ENCODE measurements at places on chromosomes 13 and 19.

GRCh38 chr19:55212447-55212846 lies 3.1 kb upstream of the PTPRH start:
- no peak for DNase-seq

GRCh38 chr19:48044561-48044960 lies 682 bp upstream of the CABP5 start:
- no peak for DNase-seq

DNA sequence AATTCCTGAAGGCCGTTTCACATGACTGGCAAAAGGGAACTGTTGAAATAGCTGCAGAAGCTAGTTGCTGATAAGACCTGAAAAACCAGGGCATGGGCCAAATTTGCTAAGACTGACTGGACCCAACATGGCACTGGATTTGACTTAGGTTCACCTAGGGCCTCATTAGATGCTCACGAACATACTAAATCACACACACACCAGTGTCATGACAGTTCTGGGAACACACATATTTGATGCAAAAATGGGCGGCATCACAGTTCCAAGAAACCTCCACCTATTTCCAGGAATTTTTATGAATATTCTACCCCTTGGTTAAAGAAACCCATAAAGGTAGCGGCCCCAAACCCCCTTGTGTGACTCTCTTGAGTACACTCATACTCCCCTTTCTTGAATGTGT lies 99.6 kb upstream of the OBI1 start:
- no peak for DNase-seq

DNA sequence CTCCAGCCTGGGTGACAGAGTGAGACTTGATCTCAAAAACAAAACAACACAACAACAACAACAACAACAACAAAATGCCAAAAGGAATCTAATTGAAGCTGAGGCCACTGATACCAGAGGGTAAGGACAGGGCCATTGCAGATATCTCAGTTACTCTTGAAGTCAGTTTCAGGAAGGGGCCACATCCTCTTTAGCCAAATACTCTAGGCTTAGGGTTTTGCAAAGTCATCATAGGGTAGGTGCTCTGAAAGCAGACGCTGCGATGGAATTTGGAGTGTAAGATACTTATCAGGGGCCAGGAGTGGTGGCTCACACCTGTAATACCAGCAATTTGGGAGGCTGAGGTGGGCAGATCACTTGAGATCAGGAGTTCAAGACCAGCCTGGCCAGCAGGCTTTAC lies 46.6 kb upstream of the UBAC2 start:
- DNase-seq = no peak

DNA sequence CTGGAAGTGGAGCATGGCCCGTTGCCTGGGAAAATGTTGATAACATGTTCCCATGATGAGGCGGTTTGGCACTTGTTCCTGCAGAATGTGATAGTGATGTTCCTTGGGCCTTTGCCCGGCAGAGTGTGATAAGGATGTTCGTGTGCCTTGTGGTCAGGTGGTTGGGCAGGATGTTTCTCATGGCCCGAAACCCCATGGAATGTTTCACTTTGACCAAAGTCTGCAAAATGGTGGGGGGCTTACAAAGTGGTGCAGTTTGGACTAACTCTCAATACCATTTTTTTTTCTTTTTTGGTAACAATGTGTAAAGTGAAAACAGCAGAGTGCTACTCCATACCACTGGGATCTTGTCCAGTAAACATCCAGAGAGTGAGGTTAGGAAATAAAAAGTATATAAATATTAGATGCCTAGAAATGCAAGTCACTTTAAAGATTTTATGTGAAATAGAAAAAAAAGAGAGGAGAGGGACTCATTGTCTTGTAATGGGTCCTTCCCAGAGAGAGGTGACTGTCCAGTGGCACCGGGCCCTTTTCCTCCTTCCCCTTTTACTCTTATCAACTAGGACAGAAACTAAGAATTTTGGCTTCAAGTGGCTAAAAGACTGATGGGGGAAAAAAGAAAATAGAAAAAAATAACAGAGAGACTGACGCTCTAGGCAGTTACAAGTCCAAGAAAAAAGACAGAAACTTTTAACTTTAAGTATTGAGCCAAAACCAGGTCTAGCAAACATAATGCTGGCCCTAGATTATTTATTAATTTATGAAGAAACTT lies 5.7 kb downstream of the FPR3 start:
- DNase-seq = no peak

DNA sequence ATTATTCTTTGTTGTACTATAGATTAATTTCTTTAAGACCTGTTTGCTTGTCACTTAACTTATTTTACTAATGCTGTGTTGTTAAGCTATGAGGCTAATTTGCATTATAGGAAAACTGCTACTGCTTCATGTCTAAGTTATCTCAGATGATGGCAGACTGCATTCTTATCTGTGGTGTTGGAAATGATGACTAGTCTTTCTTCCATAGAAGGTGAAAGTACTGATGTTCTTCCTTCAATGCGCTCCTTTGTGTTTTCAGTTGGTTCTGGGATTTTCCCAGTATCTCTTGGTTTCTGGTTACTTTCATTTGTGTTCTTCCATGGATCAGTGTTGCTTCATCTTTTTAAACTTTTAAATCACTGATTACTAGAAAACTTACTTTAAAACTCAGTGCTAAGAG lies 46.9 kb downstream of the TPP2 start:
- DNase-seq = no peak

DNA sequence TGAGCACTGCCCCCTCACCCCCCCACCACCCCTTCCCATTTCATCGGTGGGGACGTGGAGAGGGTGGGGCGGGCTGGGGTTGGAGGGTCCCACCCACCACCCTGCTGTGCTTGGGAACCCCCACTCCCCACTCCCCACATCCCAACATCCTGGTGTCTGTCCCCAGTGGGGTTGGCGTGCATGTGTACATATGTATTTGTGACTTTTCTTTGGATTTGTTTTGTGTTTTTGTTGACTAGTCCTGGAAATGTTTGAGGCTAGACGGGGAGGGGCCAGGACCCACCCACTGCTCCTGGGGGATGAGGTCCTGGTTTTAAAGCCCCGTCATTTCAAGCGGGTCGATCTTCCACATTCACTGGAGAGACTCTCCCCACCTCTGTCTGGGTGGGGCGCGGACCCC lies 3.0 kb upstream of the TEKTIP1 start:
- no peak for DNase-seq

DNA sequence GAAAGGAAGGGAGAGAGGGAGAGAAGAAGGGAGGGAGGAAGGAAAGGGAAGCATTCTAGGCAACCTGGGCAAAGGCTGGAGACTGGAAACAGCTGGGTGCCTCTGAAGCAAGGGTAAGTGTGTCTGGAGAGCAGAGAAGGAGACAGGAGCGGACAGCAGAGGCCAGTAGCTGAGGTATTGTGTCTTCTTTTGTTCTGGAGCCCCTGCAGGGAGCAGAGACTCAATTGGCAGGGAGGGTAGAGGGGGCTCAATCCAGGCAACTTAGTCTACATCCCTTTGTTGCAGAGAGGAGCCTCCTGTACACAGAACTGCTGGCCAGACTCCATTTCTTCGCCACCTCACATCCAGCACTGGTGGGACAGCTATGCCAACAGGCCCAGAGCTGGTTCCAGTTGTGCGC lies 53.2 kb downstream of the NWD1 start:
- DNase-seq = no peak

DNA sequence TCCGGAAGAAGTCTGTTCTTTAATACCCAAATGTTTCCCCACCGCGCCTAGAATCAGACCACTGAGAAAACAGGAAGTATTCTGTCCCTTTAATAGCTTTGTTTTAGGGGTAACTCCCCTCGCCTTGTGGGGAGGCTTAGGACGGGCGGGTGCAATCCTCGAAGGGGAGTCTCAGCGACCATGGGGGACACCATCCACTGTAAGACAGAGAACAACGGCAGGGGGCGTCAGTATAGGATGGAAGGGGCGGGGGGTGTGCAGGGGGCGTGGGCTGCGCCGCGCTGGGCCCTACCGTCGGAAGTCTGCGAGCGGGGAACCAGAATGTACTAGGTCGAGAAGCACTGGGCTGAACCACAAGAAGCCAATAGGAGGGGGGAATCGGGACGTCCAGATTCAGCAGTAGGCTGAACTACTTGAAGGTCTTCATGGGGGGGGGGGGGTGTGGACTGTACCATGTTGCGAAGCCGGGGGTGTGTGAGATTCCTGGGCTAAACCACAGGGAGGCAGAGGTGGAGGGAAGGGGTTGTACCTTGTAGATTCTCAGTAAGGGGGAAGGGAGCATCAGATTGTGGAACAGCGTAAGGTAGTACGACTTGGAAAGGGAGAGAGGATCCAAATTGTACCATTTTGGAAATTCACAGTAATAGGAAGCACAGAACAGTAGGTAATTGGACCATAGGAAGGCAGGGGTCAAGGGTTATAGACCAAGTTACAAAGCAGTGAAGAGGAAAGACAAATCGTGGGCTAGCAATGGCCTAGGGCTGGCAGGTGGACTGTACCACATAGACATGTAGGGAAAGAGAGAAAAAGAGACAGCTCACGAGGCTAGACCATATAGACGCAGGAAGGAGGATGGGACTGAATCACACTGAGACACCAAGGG lies 1.0 kb upstream of the DBP start:
- DNase-seq = peak; percentile 54

- no peak for DNase-seq
Observed at GRCh38 chr13:35554972-35555623, 78.6 kb upstream of the MAB21L1 start.

DNA sequence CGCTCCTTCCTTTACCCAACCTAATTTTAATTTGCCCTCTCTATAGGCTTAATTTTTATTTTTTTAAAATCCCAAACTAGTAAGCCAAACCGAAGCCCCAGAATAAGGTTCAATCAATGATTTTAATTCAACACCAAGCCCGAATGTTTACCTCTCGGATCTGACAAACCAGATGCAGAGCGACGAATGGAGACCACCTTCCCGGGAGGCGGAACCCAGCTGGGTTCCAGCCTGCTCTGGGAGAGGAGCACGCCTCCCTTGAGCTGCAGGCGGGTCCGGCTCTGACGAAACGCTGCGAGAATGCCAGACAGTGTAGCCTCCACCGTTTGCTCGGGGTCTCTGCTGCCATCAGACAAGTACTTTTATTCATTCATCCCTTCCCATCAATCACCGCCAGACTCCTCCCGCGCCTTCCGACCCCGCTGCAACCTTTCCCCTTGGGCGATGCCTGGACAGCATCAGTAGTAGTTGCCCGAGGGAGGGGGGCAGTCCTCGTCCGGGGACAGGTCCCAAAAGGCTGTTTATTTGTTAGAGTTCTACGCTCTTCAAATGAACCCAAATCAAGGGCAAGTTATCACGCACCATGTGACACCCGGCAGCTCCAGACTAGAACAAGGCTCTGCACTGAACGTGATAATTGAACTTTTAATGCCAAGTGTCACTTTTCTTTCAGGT lies 752 bp upstream of the EDNRB start:
- DNase-seq = no peak

GRCh38 chr13:30905932-30906383 lies at the start of gene MEDAG:
MEDAG (plus strand) TSS chr13:30906271; CDS start chr13:30906516, 245 bp downstream.
- no peak for DNase-seq

GRCh38 chr19:16457195-16457953 lies 14.4 kb downstream of the EPS15L1 start:
- no peak for DNase-seq

DNA sequence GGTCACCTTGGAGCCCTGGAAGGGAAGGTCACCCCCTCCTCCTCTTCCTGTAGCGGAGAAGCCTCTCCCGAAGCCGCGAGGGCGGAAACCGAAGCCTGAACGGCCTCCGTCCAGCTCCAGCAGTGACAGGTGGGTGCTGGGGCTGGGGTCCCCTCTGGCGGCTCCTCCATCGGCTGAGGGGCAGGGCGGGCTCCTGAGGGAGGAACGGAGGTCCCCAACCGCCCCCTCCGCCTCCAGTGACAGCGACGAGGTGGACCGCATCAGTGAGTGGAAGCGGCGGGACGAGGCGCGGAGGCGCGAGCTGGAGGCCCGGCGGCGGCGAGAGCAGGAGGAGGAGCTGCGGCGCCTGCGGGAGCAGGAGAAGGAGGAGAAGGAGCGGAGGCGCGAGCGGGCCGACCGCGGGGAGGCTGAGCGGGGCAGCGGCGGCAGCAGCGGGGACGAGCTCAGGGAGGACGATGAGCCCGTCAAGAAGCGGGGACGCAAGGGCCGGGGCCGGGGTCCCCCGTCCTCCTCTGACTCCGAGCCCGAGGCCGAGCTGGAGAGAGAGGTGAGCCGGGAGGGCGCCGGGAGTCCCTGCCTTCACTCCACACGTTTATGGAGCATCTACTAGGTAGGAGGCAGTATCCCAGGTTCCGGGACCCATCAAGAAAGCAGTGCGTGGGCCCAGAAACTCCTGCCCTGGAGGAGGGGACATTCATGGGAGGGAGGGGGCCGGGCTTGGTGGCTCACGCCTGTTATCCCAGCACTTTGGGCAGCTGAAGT lies 22.0 kb downstream of the HDGFL2 start:
- DNase-seq = no peak

GRCh38 chr19:49793561-49793840 lies 19.6 kb downstream of the FUZ start:
- no peak for DNase-seq

DNA sequence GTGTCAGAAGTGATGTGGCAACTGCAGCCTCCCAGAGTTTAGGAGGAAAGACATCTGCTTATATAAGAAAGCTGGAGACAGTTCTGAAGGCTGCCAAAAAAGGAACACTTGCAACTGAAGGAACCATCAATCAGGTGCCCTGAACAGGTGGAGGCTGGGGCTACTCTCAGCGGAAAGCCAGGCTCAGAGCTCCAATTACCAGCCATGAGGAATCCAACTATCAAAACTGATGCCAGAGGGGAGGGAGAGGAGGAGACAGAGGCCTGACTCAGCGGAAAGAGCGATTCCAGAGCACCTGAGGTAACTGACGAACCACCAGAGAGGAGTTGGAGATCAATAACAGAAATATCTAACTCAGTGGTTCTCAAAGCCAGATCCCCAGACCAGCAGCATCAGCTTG lies 24.3 kb downstream of the LEUTX start:
- DNase-seq = no peak

- no peak for DNase-seq
Observed at GRCh38 chr19:38318660-38319059, 985 bp upstream of the KCNK6 start.

GRCh38 chr13:73741111-73741510 lies 393.1 kb downstream of the KLF12 start:
- no peak for DNase-seq

DNA sequence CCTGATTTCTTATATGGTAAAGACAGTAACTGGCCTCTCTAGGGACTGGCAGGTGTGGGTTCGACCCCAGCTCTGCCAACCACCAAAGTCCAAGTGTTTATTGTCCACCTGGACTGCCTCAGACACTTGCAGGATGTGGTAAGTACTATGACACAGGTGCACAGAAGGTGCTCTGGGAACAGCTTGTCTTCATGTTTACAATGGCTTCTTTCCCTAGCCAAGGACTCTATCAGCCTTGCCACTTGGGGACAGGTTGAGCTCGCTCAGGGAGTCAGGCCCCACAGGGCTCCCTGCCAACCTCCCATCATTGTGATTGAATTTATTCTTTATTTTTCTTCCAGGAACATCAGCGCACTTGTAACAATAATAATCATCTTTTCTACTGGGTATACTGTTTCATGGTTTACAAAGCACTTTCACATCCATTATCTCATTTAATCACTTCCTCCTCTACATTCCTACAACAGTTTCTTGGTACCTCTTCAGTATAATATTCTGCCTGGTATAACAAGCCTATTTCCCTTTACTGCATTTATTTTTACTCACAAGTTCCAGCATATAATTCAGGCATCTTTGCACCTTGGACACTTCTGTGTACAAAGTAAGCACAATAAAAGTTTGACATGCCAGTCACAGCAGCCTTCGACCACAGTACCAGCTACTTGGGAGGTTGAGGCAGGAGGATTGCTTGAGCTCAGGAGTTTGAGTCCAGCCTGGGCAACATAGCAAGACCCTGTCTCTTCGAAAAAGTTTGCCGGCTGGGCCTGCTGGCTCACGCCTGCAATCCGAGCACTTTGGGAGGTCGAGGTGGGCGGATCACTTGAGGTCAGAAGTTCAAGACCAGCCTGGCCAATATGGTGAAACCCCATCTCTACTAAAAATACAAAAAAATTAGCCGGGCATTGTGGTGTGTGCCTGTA lies 24.2 kb upstream of the GATAD2A start:
- DNase-seq = no peak
